ENCODE measurements at places on chromosomes 5 and 9.

GRCh38 chr9:18786196-18786595 is 246.8 kb downstream of the SAXO1 start:
- no peak for DNase-seq

DNA sequence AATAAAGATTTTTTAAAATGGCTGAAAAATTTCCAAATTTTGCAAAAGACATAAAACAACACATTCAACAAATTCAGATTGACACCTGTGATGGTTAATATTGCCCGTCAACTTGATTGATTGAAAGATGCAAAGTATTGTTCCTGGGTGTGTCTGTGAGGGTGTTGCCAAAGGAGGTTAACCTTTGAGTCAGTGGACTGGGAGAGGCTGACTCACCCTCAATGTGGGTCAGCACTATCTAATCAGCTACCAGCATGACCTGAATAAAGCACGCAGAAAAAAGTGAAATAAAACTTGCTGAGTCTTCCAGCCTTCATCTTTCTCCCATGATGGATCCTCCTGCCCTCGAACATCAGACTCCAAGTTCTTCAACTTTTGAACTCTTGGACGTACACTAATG is 868.0 kb upstream of the CTNND2 start:
- no peak for DNase-seq

DNA sequence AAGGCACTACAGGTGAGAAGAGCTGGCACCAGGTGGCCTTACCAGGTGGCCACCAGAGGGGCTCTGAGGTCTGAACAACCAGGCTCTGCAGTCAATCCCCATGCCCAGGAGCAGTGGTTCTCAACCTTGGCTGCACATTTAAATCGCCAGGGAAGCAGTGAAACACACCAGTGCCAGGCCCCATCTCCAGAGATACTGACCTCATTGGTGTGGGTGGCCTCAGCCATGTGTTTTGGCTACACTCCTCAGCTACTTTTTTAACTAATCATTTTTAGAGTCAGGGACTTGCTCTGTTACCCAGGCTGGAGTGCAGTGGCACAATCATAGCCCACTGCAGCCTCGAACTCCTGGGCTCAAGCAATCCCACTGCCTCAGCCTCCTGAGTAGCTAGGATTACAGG is 56.0 kb downstream of the GABBR2 start:
- no peak for DNase-seq

GRCh38 chr5:12691330-12691729 is 787.1 kb upstream of the CTNND2 start:
- DNase-seq = no peak

- DNase-seq = no peak
Observed at GRCh38 chr9:35350827-35351549, 138.9 kb upstream of the RUSC2 start.

DNA sequence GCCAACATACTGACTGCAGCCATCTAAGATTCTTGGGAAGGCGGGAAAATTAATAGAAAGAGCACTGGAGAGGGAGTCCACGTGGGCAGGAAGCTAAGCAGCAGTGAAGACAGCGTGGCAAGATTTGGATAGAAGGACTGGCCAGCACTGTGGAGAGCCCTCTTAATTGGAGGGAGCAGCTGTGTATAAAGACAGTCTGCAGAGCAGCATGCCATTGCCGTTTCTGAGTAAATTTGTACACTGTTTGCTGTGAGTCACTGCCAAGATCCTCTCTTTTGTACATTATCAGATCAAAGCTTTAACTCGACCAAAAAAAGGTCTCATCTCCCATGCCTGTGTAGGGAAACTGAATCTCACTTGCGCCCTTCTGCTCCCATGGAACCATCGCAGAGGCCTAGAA is 45.3 kb downstream of the INSYN2B start:
- no peak for DNase-seq

DNA sequence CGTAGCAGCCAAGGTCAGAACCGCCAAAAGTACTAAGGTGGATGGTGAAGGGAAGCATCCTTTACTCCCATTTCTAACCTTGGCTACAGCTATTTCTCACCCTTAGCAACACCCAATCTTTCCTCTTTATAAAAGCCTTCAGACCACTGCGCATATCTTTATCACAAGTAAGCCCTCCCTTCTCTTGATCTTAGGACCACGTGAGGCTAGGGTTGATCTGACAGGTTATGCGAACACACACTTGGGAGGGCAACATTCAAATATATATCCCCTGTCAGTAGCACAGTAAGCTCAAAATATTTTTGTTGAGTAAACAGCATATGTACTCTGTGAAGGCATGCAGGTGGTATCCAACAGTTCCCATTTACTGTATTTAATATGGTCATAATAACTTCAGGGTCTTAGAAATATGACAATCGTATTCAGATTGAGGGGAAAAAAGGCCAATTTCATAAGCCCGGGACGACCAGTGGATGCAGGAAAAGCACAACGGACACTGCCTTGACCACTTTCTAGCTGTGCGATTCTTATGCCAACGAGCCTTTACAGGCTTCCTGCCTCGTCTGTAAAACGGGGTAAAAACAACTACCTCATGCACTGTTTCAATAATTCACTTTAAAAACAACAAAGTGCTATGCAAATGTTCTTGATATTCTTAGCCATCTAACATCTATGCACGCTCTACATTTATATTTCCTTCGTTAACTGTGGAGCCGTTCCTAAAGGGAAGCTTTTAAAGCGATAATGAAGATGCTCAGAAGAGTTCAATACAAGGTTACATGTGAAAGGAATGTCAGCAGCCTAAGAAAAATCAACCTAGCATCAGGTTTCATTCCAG is 1.3 kb downstream of the ARSB start:
- DNase-seq = no peak

- DNase-seq = no peak
Observed at GRCh38 chr5:38768412-38769211, 77.2 kb upstream of the OSMR start.

DNA sequence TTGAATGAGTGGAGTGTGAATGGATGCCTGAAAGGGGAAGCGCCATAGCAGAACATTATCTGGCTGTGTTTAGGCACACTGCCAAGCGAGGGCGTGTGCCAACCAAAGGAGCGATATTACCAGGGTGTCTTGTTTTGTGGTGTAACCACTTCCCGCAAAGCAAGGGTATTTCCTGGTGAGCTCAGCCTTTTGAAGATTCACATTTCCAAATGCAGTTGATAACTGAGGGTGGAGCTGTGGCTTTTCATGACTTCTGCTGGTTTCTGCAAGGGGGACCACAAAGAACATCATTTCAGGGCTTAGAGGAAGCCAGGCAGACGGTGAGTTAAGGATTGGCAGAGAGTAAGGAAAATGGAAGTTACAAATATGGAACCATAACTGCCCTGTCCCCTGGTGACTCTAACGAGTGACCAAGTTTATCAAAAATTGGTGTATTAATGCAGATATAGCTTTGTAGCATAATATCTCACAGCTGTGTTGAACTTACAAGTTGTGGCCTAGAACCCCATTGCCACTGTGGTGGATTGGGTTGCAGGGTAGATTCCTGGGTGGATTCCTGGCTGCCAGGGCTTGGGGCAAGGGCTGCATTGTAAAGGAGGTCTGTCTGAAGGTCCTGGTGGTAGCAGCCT is 71.4 kb downstream of the RALGPS1 start:
- peak; percentile 83 for DNase-seq

DNA sequence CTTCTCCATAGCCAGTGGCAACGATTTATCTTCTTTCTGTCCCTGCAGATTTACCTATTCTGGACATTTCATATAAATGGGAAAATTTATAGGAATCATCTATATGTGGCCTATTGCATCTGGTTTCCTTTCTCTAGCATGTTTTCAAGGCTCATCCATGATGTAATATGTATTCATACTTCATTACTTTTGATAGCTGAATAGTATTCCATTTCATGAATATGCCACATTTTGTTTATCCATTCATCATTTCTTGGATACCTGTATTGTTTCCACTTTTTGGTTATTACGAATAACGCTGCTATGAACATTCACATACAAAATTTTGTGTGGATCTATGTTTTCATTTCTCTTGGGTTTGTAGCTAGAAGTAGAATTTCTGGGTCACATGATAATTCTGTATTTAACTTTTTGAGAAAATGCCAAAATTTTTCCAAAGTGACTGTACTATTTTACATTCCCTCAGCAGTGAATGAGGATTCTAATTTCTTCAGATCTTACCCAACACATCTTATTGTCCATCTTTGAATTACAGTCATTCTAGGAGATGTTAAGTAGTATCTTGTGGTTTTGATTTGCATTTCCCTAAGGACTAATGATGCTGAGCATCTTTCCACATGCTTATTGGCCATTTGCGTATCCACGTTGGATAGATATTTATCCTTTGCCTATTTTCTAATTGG is 3.6 kb downstream of the IARS1 start:
- no peak for DNase-seq

GRCh38 chr5:3987867-3988266 is 392.2 kb downstream of the IRX1 start:
- no peak for DNase-seq

DNA sequence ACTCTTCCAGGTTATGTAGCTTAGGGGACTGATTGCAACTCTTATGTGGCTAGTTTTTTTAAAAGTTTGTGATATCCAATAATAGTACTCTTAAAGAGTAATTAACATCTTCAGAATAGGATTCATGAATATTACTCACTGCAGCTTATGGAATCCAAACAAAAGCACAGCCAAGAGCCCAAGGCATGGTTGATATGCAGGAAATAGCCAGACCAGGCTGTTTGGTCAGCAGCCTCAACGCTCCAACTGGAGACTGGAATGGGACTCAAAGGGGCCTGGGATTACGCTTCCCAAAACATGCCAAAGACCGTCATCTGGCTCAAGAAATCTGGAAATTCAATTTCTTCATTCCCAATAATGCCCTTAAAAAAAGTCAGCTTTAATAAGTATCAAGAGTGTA is 268.6 kb downstream of the SEC61B start:
- no peak for DNase-seq

GRCh38 chr5:4976902-4977301 is 163.2 kb upstream of the ADAMTS16 start:
- DNase-seq = no peak

DNA sequence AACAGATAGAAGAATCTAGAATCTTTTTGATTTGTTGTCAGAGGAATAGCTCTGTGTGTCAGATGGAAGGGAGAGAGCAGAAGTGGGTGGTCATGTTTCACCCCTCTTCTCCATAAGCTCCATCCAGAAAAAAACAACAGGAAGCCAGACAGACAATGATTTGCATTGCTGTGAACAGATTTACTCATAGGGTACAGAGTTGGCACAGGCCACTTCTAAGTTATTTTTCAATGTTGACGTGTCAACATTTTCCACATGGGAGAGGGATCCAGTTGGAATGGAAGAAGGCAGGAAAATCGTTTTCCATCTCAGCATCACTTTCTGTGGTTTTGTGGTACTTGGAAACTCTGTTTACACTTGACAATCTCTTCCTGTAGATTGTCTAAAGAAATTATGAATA is 86.7 kb downstream of the INSYN2B start:
- no peak for DNase-seq

GRCh38 chr9:70400107-70400892 is 14.2 kb downstream of the KLF9 start:
- no peak for DNase-seq

DNA sequence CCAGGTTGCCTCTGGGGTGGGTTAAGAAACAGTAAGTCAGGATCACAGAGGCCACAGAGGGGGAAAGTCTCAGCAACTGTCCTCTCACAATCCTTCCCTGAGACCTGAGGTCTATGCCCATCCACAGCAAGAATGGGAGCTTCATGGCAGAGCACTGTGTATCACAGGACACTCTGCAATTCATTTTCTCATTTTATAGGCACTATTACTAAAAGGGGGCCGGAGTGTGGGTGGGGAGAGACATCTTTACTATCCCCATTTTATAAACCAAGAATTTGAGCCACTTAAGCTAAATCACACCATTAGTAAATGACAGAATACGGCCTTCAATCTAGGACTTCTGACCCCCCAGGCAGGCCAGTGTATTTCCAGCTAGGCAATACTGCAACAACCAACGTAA is 79.9 kb downstream of the LHFPL2 start:
- no peak for DNase-seq

GRCh38 chr9:76798527-76798926 is 34.3 kb downstream of the PCA3 start:
- DNase-seq = no peak

GRCh38 chr5:1135696-1136525 is 24.0 kb upstream of the SLC12A7 start:
- DNase-seq = no peak

DNA sequence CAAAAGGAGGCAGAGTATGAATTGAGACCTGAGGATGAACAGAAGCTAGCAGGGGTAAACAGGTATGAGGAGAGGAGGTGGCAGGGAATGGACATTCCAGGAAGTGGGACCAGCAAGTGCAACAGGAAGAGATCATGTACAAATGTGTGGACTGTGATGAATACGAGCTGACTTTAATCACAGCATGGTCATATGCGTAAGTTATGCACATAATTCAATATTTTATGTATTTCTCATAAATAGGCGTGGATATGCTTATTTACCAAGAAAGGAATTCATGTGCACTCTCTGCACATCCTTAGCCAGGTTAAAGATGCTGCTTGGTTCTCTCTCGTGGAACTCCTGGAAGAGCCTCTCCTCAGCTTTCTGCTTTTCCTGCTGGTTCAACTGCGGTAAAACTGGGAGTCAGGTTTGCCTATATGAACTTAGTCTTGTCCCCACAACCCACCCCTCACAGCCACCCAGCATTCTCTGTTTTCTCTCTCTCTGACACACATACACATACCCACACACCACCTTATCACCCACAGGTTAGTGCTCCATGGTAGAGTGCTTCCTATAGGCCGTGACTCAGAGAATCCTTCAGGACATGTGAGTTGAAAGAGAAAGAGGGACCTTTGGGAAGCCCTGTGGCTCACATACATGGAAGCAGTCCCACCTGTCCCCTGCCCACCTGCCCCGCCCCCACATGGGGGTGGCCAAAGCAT is 35.7 kb downstream of the TRPC7 start:
- no peak for DNase-seq

DNA sequence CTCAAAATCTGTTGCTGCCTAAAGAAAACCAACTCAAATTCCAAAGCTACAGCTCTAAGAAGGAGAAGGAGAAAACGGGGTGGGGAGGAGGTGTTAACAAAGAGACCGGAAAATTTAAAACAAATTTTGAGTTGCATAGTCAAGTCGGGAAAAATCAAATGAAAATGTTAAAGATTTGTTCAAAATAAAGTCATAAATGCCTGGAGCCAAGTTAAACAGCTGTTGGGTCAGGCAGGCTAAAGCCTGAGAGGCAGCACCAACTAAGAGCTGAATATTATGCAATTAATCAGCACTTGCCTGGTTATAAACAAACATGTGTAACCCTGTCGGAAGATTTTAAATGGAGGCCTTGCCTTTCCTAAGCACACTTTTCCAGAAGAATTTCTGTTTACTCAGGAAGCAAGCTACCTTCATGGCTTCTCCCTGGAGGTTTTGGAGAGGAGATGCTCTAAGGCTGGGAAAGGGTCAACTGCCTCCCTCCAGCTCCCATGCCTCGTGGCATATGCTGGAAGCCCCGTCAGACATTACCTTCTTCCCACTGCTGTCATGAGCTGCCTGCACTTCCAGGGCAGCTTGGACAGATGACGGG is 270.5 kb downstream of the DMRT2 start:
- DNase-seq = no peak

DNA sequence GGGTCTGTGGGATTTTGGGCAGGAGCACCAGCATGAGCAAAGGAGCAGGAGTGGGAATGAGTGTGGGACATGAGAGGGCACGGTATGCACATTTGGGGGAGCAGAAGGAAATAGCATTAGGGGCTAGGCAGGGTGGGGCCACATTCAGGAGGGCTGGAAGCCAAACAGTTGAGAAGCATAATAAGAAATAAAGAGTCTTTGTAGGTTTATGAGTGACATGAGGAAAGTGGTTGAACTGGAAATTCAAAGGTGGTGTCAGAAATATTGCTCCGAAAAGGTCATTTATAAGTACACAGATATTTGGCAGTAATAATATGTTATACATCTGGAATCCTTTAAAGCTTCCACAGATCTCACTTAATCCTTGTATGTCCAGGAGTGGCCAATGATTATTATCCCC is 26.4 kb downstream of the ARHGEF28 start:
- DNase-seq = no peak

Data from GDM1 (cell line).